ENCODE measurements at places on chromosomes 3 and 15.
A peak's percentile ranks its signal among the peaks of the same experiment; 100 is the strongest.

DNA sequence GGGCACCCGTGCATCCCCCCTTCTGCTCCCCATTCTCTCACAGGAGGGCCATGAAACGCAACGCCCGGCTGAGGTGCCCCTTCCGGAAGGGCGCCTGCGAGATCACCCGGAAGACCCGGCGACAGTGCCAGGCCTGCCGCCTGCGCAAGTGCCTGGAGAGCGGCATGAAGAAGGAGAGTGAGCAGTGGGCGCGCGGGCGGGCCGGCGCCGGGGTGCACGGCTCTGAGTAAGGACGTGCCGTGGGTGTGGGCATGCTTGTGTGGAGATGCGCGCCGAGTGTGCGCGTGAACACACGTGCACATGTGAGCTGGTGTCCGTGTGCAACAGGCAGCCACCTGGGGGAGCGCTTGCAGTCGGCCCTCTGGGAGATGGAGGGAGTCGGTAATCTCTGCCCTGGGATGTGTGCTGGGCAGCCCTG, 28.1 kb downstream of the NR1I2 start:
- peak; percentile 79 for DNase-seq

- DNase-seq = no peak
Measured at GRCh38 chr15:70190965-70191364, 93.2 kb upstream of the TLE3 start.

DNA sequence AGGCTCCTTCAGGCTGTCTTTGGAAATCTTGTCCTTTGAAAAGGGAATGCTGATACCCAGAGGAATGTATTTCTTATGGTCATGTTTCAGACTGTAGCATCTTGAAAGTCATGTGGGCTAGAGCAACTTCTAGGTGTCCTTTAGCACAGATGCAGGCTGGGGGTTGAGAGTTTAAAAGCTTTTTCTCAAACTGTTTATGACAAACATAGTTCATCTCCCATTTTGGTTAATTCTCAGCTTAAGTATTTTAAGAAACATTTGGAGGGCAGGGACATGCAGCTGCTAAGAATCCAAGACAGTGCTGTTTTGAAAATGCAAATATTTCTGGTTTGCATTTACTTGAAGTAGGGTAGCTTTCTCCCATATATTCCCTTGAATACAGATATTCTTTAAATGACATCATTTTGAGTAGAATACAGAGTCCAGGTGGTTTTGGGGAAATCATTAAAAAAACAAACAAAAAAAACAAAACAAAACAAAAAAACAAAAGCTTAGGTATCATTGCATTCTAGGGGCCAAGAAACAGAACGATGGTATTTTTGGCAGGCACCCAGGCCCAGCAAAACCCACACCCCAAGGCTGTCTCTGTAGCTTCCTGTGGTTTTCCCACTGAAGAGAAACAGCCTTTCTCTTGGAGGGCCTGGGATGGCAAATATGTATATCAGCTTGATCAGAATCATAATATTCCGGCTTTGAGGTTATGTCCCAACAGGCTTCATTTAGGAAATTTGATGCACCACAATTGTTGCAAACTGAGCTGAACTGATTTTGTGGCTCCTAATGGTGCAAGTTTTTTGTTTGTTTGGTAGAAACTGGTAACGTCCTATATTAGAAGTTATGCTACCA, 120.0 kb downstream of the ATG7 start:
- no peak for DNase-seq

- DNase-seq = no peak
Measured at GRCh38 chr3:67401921-67402320, 252.5 kb downstream of the SUCLG2 start.

- DNase-seq = no peak
Measured at GRCh38 chr3:156513619-156514018, 41.3 kb downstream of the SSR3 start.

- DNase-seq = no peak
Measured at GRCh38 chr15:86162172-86162591, 82.5 kb downstream of the AGBL1 start.

DNA sequence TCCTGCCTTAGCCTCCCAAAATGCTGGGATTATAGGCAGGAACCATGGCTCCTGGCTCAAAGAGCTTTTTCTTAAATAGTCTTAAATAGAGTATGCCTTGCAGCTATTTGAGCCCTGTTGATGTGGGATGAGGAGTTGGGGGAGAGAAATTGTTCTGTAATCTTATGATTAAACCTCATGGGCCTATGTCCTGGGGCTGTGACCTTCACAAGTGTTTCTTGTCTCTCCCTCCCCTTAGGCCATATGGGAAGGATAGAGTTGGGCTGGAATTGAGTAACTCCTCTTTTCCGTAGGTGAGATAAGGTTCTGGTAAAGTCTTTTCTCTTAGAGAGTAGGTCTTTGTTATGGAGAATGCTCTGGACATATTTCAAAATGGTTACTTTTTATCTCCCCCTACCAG, 114.3 kb downstream of the ARNT2 start:
- no peak for DNase-seq

DNA sequence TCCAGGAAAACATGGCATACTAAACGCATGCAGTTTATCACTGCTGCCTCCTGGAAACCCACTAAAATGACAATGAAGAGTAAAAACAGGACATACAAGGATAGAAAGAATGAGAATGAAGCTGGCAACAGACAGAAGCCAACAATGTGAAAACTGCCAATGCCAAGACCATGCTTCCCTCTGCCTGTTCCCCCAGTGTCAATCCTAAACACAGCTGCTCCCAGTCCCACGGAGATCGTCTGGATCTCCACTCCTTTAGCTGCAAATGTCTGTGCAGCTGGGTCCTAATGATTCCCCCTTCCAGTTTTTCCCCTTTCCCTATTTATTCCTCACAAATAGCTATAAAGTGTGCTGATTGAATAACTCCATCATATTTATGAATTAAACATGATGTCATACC, 16.1 kb downstream of the LEO1 start:
- DNase-seq = no peak

DNA sequence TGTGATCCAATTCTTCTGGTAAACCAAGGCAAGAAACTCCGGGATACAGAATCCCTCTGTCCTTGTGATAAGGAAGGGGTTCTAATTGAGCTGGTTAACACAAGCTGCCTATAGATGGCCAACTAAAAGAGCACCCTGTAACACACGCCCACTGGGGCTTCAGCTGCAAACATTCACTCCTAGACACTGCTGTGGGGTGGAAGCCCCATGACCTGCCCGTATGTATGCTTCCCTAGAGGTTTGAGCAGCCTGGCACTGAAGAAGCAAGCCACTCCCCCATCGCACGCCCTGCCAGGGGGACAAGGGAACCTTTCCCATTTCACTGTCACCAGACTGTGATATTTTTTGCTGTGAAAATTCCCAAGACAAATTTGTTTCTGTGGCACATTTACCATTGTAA, 516.9 kb upstream of the GOLIM4 start:
- no peak for DNase-seq

GRCh38 chr15:35118960-35119359, 33.9 kb upstream of the NANOGP8 start:
- DNase-seq = no peak
